ENCODE measurements at places on chromosomes 4 and X.

GRCh38 chr4:138249132-138249531 lies 7.0 kb upstream of the SLC7A11 start:
- DNase-seq: no peak

- no peak for DNase-seq
Observed at GRCh38 chrX:118221270-118221669, 104.7 kb upstream of the KLHL13 start.

DNA sequence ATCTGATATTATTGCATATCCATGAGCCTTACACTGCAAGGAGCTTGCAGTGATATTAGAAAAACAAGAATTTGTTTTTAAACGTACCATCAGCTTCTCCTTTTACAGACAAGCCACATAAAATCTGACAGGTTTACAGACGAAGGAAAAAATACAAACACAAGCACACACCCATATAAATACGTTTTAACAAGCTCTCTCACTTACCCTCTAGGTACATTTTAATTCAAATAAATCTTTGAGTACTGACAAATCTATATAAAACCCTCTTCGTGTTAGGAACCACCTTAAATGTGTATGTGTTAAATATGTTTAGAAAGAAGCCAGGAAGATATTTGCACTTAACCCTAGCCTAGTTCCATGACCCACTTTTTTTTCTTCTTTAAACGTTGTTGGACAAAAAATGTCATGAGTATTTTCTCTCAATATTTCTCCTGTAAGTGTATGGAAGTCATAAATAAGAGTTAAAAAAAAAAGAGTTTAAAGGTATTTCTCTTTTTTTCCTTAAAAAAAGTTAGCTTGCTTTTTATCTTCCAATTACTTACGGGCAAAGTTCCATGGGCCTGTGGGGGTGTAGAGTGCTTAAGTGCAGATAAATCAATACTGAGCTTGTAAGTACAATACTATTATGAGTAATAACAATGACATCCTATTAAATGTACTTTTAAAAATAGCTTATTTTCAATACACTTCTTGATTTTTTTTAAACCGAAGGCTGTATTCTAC lies 1.5 kb downstream of the ARAP2 start:
- no peak for DNase-seq

GRCh38 chr4:47942081-47942819 lies 27.9 kb upstream of the NFXL1 start:
- no peak for DNase-seq

GRCh38 chr4:156992943-156993342 lies 21.3 kb upstream of the PDGFC start:
- no peak for DNase-seq

DNA sequence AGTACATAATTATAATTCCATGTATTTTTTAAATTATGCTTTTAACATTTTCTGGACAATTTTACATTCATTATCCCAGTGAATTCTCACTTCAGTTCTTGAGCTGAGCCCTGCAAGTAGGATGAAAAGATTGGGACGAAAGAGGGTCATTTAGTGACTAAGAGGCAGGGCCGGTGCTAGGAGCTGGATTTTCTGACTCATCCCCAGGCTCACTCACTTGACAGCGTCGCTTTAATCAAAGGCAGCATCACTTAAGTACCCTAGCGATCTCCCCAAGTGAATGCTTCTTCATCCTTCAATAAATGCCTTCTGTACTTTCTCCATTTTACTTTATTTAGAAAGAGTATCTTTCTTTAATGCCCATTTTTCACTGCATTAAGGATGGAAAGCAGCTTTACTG lies 263.6 kb downstream of the HS3ST1 start:
- DNase-seq: no peak

GRCh38 chrX:12245650-12246645 lies 107.7 kb downstream of the FRMPD4 start:
- no peak for DNase-seq

GRCh38 chr4:184265546-184266351 lies 48.1 kb upstream of the ENPP6 start:
- DNase-seq: no peak

DNA sequence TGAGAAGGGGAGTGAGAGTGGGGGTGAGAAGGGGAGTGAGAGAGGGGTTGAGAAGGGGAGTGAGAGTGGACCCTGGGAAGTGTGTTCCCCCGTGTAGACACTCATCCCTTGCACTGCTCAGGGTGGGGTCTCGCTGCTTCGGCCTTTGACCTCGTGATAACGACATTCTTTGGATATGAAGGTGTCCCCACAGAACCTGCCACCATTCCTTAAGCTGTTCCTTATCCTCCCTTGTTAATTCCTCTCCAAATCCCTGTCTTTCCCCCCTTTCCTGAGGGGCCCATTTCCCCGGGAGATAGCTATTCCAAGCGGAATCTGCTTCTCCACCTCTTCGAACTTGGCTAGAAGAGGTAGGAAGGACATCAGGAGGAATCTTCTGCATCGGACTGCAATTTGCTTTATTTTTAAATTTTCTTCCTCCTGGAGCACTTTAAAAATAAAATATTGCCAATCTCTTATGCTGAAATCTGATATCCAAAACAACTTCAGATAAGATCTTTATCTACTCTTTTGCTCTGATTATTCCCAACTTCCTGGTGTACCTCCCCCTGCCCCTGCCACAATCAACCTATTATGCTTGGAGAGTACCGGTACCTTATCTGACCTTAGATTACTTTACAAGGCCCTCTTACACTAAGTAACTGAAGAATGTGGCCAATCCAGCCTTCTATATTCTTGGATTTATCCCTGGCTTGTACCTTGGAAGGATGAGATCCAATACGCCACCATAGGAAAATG lies 15.6 kb downstream of the TRIML1 start:
- DNase-seq: no peak

- DNase-seq: no peak
Observed at GRCh38 chr4:110472583-110473329, 3.2 kb upstream of the ENPEP start.

- DNase-seq: no peak
Observed at GRCh38 chr4:23937173-23937572, 47.3 kb upstream of the PPARGC1A start.

DNA sequence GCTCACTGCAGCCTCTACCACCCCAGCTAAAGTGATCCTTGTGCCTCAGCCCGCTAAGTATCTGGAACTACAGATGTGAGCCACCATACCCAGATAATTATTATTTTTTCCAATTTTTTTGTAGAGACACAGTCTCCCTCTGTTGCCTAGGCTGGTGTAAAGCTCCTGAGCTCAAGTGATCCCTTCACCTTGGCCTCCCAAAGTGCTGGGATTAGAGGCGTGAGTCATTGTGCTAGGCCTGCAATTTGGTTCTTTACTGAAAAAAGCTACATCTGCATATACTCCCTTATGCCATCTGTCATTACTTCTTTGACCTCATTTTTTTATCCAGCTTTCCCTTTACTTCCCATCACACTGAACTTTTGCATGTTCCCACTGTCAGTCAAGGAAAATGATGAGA lies 2012.4 kb upstream of the IGFBP7 start:
- DNase-seq: no peak

DNA sequence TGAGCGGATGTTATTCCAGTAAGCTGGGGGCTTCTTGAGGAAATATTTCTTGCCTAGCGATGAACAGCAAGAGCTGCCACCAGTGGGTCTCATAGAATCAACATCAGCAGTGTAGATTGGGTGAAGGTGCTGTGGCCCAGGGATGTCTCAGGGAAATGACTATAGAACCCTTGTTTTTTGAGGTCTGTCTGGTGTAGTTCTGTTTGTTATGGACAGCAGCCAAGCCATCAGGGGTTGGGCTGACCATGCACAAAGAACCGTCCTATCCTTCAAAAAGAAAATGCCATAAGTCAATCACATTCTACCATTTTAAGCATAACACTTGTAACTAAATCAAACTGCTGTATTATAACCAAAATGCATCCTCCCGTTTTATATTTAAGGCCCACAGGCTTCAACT lies 17.3 kb upstream of the C1GALT1C1 start:
- no peak for DNase-seq
